ENCODE measurements at places on chromosomes 1 and 21. TPM values are rescaled to one million over a fixed set of nuclear protein-coding genes. Genes with fewer than 3 reads are reported as not detected.

Gene CYP4Z1
- not detected for total RNA-seq

Gene RNPEP
- 52.1 TPM for total RNA-seq

Gene TDRD5
- total RNA-seq, result not detected

Gene ABCG1
- 17.3 TPM for total RNA-seq

Gene PWP2
- 8.4 TPM for total RNA-seq

Gene CACNA1S
- total RNA-seq, result not detected

Gene RHD
- not detected for total RNA-seq

Gene GFI1
- total RNA-seq, result 1.1 TPM

Gene SLC39A1
- total RNA-seq, result 41.6 TPM

Gene KLHDC7A
- 0.59 TPM for total RNA-seq

Gene CFAP107
- not detected for total RNA-seq

Gene GNAT2
- 1.3 TPM for total RNA-seq

Gene HES3
- not detected for total RNA-seq

Gene LRRC38
- not detected for total RNA-seq

Gene UBE2U
- total RNA-seq, result not detected

Gene RHOU
- total RNA-seq, result not detected

Gene KCNQ4
- total RNA-seq, result 0.37 TPM

Gene C1orf226
- total RNA-seq, result not detected

Gene LCE1B
- not detected for total RNA-seq

Gene SH3D21
- 10.6 TPM for total RNA-seq

Gene OR10K1
- not detected for total RNA-seq

Gene CASQ1
- total RNA-seq, result not detected

Gene ELF3
- 0.18 TPM for total RNA-seq

Gene RNF19B
- 36.8 TPM for total RNA-seq

Gene CFAP126
- total RNA-seq, result not detected

Gene C1orf94
- total RNA-seq, result not detected

Gene GNPAT
- total RNA-seq, result 58.5 TPM

Gene DCST2
- 2.0 TPM for total RNA-seq

Gene FAM151A
- total RNA-seq, result not detected

Gene SPRR2B
- total RNA-seq, result not detected

Gene KPRP
- total RNA-seq, result not detected

Gene ETNK2
- 1.9 TPM for total RNA-seq

Gene SH2D5
- total RNA-seq, result 0.68 TPM

Gene OPTC
- not detected for total RNA-seq

Gene KRTAP23-1
- total RNA-seq, result not detected

Gene ITLN2
- not detected for total RNA-seq

Gene AMY1B
- total RNA-seq, result not detected

Gene DCST1
- total RNA-seq, result not detected

Gene PTGER3
- total RNA-seq, result not detected

Gene DNAI4
- 10.2 TPM for total RNA-seq

Gene CSMD2
- total RNA-seq, result not detected

Gene JAM2
- total RNA-seq, result 1.4 TPM

Gene LCE6A
- total RNA-seq, result not detected

Gene FAM177B
- total RNA-seq, result not detected

Gene TLR5
- not detected for total RNA-seq

Gene MRTO4
- 66.0 TPM for total RNA-seq

Gene PARS2
- total RNA-seq, result 5.3 TPM

Gene PODN
- not detected for total RNA-seq

Gene ACADM
- 228 TPM for total RNA-seq

Gene DISC1
- 0.91 TPM for total RNA-seq

Gene PARP1
- 558 TPM for total RNA-seq

Gene S100A8
- not detected for total RNA-seq

Gene NID1
- total RNA-seq, result not detected

Gene CTSS
- 42.6 TPM for total RNA-seq

Data from OCI-LY7 (cell line).